ENCODE measurements at places on chromosomes 3 and 15.

DNA sequence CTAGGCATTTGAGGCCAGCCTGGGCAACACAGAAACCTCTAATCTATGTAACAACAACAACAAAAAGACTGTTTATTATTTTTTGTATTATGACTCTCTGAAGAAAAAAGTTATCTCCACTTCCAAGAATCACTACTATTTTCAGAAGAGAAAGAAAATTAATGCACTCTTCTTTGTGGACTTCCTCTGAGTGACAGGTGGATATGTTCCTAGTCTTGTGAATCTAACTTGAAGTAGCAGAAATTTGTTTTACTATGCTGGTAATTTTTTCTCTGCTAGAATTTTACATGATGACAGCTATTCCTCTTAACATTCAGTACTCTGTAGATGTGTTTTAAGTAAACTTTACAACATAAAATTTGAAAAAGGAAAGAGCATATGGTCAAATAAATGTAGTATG, 16.7 kb downstream of the DYNC1LI1 start:
- no peak for DNase-seq

DNA sequence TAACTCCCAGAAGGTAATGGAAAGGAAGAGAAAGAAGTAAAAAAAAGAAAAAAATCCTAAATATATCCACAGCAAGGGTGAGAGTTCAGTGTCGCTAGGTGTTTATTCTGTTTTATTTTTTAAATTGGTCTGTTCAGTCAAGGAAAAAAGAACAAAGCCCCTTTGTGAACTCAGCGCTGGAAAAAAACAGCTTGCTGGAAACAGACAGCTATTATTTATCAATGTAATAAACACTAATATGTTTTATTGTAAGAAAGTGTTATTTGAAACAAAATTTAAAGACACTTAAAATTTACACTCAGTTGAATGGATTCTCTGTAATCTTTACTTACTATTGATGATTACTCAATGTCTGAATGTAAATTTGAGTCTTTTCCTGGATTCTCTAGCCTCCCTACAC, 32.3 kb upstream of the LEKR1 start:
- no peak for DNase-seq

DNA sequence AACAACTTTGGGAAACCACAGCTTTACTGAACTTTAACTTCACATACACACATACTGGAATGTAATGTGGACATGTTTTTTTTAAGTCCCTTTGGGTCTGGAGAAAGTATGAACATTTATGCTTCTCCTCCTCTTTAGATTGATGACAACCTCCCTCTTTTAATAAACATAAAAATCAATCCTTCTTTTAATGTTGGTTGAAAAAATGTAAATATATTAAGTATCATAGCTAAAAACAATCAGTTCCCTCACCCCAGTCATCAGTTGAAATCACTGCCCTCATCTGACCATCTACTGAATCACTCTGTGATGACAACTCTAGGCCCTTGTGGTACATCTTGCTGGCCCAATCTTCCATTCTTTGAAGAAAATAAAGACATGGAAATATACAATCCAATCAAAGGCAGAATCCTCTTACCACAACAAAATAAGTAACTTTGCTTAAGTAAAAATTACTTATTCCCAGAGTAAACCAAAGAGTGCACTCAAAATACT, 6.4 kb downstream of the AAGAB start:
- no peak for DNase-seq

GRCh38 chr3:43048470-43048869, 57.4 kb downstream of the POMGNT2 start:
- no peak for DNase-seq

- DNase-seq = no peak
Observed at GRCh38 chr3:171783626-171784025, 26.7 kb downstream of the PLD1 start.

- DNase-seq = no peak
Observed at GRCh38 chr3:150036780-150037179, 66.1 kb upstream of the PFN2 start.

GRCh38 chr15:64739577-64740143, 35.7 kb downstream of the RBPMS2 start:
- DNase-seq = no peak

DNA sequence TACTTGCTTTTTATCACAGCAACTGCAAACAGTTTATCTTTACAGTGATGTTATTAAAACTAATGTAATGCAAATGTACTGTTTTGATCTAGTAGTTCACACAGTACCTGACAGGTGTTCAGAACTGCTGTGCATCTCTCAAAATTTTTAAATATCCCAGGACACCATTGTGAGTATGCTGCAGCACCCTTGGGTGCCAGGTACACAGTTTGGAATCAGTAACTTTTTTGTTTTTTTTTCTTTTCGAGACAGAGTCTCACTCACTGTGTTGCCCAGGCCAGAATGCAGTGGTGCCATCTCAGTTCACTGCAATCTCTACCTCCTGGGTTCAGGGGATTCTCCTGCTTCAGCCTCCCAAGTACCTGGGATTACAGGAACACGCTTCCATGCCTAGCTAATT, 3.0 kb downstream of the KNL1 start:
- no peak for DNase-seq

DNA sequence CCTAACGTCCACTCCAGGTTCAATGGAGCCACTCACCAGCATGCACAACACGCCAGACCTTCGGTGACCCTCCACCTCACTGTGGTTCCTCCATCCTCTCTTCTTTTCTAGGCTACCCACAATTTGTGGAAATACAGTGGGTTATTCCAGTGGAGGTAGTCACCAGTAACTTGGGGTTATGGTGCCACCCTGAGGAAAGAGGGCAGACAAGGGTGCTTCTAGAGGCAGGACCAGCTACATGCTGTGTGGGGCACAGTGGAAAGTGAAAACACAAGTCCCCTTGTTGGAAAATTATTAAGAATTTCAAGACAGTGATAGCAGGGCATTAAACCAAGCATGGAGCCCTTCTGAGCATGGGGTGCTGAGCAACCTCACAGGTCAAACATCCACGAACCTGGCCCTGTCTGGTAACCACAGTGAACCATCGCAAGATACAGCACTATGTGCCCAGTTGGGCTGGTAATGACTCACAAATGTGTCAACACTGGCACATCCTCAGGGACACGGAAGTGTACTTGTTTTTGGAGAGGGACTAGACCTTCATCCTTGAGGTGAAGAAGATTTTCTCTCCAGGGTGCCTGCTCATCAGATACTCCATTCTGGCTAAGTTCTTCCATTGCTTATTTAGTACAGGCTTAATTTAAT, 166.7 kb downstream of the STT3B start:
- DNase-seq = no peak

GRCh38 chr3:76021376-76021775, 236.0 kb upstream of the ZNF717 start:
- no peak for DNase-seq

DNA sequence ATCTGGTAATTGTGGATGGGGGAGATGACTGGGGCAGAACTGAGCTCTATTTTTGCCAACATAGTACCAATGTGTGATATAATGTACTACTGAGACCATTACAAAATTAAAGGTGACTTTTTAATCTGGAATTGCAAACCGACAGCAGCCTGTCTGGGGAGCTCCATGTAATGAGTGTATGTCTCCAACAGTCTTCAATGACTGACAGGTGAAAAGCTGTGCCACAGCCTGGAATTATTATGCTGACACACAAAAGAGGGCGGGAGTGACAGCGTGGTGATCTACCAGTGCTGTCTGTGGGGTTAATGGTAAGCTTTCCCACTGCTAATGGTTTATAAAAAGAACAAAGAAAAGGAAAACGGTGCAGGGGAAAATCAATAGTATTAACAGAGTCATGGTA, 143.4 kb downstream of the CLSTN2 start:
- DNase-seq = no peak

GRCh38 chr3:144968750-144969350, 997.2 kb downstream of the DIPK2A start:
- no peak for DNase-seq

DNA sequence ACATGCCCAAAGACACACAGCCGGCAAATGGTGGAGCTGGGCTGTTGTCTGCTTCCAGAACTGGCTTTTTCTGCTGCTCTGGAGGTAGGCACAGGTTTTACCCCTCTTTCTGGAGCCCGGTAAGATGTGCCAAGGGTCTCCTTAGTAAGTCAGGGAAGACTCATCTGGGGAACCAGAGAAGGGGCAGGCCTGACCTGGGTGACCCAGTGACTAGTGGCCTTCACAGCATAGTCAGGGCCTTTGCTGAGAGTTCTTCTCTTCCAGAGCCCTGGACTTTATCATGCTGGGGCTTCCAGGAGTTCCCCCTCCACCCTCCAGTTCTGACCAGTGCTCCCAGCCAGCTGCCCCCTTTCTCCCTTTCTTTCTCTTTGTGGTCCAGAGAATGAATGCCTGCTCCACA, 3.2 kb downstream of the CD276 start:
- DNase-seq = no peak

GRCh38 chr3:170809007-170809974, 60.7 kb downstream of the RPL22L1 start:
- DNase-seq = peak; percentile 29

All from dorsolateral prefrontal cortex (tissue), 122 donors.